ENCODE measurements at places on chromosomes 13 and 19.

- DNase-seq, result no peak
Observed at GRCh38 chr19:32254509-32254890, 90.9 kb upstream of the ZNF507 start.

DNA sequence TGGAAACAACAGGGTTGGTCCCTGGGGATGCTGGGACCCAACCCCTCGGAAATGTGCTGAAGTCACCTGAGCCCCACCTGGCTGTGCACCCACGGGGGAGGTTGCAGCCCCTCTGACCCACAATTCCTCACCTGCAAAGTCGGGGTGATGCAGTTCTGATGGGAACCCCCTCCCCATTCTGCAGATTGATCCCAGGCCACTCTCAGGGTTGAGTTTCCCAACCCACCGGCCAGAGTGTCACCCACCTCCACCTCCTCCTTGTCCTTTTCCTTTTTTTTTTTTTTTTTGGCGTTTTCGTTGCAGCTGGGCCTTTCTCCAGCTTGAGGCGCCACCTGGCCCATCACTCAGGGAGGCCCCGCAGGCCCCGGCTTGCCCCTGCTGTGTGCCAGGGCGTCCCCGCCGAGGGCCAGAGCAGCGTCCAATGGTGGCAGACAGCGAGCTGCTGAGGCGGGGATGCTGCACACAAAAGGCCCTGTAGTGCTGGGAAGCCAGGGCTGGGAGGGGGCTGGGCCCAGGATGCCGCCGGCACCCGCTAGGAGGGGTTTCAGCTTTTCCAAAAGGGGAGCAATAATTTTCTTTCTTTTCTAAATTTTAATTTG, 4.6 kb downstream of the PIK3R2 start:
- no peak for DNase-seq

DNA sequence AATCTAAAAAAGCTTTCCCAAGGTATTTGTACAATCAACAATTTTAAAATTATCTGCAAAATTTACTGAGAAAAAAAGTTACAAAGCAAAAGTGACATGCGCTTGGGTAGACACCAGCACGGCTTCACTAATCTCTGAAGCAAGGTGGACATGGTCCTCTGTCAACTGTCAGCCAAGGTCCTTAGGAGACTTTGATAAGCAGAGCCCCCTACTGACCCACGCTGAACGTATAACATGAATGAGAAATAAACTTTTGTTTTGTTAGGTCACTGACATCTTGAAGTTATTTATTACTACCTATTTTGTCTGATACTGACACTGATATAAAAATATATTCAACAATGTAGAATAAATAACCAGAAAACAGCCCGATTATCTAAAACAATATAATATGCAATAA, 100.7 kb upstream of the OBI1 start:
- DNase-seq, result no peak

DNA sequence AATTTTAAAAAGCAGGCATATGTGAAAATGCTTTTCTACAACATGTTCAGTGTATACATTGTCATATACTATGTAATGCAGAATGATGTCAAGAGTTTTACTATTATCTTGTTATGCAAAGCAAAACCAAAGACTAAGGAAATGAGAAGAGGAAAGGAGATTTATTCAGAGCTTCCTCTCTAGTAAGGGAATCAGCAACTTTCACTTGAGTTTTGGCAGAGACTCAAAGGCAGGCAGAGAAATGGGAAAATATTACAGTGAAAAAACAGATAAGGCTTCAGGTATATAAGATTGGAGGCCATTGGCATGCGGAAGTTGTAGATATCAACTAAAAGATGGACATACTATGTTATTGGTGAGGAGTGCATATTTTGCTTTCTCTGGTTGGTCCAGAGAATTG, 512.0 kb upstream of the PCDH20 start:
- DNase-seq, result no peak

GRCh38 chr13:23758798-23759527, 130.2 kb downstream of the MIPEP start:
- DNase-seq, result no peak

- DNase-seq, result peak; percentile 53
Observed at GRCh38 chr19:58519087-58519354, 589 bp downstream of the ZBTB45 start.

DNA sequence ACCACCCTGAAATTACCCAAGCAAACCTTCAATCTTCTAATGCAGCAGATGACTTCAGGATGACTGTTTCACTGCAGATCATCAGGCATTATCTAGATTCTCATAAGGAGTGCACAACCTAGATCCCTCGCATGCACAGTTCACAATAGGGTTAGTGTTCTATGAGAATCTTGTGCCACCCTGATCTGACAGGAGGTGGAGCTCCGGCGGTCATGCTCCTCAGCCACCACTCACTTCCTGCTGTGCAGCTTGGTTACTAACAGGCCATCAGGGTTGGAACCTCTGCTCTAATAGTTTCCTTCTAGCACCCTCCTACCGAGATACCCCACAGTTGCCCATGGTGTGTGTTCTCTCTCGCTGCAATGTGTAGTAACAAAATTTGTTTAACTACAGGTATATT, 442.8 kb downstream of the FGF14 start:
- DNase-seq, result no peak

DNA sequence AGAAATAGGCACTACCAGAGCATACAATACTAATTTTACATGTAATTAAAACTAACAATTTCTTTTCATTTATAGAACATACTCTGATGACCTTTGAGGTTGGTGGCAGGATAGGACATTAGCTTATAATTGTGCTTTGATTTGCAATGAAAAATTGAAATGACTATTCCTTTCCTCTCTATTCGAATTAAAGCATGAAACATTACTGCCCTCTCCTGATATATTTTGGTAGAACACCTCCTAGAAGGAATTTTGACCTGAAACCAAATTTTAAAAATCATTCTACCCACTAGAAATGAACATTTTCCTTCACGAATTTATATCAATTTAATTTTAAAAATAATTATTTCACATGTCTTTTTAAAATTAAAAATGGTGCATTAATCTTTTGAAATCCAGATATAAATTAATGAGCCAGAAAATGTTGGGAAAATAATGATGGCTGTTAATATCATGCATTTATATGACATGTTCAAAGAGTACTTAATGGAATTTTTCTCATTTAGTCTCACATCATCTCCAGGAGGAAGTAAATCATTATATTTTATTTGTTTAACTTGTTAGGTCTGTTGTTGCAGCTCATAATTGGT, 556.3 kb upstream of the ARGLU1 start:
- no peak for DNase-seq

DNA sequence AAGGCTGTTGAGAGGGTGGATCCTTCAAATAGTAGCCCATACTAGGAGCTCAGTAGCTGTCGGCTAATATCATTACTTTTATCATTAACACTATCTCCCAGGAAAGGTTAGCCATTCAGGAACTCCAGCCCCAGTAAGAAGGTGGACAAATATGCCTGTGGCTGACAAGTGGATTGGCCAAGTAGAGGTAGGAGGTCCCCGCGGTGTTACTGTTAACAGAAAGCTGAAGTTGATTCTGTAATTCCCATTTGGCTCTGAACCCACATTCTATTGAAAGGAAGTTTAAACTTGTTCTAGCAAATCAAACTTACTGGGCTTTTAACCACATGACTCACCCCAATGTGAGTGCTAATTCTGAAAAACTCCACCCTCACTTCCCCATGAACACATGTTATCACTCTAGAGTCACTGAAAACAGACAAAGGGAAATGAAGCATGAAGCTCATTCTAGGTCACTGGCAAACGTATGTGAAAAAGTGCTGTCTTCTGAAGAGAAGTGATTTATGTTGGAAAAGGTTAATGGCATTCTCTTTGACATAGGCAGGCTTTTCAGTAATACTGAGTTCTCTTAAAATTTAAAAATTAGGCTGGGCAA, 273.5 kb downstream of the FGF14 start:
- DNase-seq, result no peak

GRCh38 chr19:49938662-49939061, 9.4 kb upstream of the NUP62 start:
- no peak for DNase-seq

GRCh38 chr13:30867089-30867669, 38.9 kb upstream of the MEDAG start:
- DNase-seq, result no peak

DNA sequence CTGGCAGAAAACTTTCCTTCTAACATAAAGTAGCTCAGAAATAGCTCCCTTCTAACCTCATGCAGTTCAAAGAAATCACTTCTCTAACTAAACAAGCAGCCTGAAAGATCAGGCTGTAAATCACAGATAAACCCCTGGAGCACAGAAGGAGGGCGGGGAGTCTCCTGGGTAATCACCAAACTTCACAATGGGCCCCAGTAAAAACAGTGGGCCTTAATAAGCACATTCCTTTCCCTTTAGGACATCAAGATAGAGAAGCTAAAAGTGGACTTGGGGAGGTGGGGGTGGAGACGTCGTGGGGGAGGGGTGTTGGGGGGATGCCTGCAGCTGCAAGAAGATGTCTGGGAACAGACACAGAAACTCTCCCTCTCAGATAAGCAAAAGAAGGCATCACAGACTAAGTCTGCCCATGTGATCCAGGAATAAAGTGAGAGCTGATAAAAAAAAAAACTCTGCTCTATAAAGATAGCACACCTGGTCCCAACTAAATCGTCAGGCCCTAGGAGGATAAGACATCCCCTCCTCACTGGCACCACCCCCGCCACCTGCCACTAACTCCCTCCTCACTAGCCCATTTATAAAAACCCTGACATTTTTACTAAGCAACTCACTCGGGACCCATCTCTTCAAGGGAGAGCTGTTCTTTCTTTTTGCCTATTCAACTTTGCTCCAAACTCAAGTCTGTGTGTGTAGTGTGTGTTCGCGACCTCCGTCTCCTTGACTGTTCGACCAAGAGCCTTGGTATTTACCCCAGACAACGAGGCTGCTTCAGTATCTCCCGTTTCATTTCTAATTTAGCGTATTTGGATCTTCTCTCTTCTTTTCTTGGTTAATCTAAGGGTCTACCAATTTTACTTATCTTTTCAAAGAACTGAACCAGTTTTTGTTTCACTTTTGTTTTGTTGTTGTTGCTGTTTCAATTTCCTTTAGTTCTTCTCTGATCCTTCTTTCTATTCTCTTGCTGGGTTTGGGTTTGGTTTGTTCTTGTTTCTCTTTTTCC, 31.7 kb downstream of the DNAJC15 start:
- DNase-seq, result peak; percentile 40

DNA sequence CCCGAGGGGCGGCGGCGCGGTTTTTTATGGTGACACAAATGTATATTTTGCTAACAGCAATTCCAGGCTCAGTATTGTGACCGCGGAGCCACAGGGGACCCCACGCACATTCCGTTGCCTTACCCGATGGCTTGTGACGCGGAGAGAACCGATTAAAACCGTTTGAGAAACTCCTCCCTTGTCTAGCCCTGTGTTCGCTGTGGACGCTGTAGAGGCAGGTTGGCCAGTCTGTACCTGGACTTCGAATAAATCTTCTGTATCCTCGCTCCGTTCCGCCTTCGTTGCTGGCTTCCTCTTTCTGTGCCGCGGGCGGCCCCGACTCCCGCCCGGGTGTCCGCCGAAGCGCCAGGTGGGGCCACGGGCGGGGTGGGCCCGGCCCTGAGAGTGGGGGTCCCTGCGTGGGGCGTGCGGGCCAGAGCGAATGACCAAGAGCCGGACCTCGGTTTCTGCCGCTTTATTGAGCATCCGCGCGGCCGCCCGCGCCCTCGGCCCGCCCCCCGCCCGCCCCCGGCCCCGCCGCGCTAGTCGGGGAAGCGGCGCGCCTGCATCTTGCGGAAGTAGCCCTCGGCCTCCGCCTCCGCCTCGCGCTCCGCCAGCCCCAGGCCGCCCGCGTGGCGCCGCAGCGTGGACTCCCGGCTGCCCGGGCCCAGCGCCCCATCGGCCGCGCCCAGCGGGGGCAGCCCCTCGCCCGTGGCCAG, 9.6 kb downstream of the PLPPR3 start:
- DNase-seq, result no peak

DNA sequence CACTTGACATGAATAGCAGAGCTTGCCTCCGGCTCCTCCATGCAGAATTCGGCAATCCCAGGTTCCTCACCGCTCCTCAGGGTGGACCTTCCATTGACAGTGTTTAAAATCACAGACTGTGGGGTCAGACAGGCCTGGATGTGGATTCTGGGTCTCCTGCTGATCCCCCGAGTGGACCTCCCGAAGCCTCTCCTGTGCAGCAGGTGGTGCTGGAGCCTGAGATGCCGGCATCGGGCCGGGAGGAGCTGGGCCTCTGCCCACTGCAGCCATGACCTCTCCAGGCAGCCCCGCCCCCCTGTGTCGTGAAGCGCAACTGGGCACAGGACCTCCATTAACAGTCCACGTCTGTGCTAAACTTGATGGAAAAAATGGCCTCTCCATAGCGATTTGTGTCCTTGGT, 10.5 kb upstream of the CDC16 start:
- DNase-seq, result no peak

DNA sequence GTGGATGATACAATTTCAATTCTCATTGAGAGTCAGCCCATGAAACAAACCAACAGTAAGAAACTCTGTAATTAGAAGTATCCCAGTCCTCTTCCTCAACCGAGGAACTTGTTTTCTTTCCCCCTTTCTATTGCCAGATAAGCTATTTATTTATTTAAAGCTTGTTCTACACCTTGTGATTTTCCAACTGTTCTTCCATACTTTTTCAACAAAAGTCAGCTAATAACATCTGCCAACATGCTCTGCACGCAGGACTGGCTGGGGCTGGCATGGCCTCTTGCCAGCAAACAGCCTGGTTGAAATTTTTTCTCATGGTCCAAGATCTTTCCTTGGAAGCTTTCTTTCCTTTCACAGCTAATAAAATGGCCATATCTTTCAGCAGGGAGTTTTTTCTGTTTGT, 2.9 kb upstream of the IRS2 start:
- DNase-seq, result no peak

DNA sequence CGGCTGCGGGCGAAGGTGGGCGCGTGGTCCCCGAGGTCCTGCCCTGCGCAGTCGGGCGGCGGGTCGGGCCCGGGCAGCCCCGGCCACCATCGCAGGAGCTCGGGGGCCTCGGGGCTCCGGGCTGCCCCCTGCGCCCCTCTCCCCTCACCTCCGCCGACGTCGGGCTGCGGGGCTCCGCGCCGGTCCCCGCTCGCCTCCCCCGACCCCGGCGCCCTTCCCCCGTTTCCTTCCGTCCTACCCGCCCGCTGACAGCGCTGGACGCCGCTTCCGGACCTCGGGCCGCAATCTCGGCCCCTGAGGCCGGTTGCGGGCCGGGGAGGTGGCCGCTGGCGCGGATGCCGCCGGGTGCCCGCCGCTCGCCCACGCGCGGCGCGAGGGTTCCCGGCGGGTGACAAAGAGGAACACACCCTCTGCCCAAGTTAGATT, 720 bp downstream of the FARP1 start:
- no peak for DNase-seq

- DNase-seq, result no peak
Observed at GRCh38 chr13:46871557-46871956, 25.3 kb downstream of the HTR2A start.

- peak; percentile 46 for DNase-seq
Observed at GRCh38 chr19:30784850-30785457, 412.8 kb downstream of the ZNF536 start.

GRCh38 chr13:40187841-40188591, 478.4 kb downstream of the FOXO1 start:
- DNase-seq, result peak; percentile 63

DNA sequence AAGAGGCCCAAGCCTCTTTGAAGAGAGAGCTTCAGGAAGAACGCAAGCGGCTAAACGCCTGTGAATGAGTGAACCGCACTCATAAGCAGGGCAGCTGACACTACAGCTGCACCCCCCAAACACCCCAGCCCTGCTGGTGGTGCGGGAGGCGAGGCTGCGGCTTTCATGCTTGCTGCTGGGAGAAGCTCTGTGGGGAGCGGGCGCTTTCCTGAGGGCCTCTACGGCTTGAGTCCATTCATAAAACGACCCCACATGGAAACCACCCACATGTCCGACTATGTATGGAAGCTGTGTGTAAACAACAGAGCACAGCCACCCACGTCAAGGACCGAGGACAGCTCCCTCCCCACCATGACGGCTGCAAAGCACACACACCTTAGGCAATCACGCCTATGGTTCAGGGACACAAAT, 5.5 kb downstream of the AP3D1 start:
- DNase-seq, result no peak

Measured in CD4-positive, alpha-beta T cell treated with Interleukin-21 for 1 hour (primary cell).